ENCODE measurements at places on chromosomes 16 and 17.

DNA sequence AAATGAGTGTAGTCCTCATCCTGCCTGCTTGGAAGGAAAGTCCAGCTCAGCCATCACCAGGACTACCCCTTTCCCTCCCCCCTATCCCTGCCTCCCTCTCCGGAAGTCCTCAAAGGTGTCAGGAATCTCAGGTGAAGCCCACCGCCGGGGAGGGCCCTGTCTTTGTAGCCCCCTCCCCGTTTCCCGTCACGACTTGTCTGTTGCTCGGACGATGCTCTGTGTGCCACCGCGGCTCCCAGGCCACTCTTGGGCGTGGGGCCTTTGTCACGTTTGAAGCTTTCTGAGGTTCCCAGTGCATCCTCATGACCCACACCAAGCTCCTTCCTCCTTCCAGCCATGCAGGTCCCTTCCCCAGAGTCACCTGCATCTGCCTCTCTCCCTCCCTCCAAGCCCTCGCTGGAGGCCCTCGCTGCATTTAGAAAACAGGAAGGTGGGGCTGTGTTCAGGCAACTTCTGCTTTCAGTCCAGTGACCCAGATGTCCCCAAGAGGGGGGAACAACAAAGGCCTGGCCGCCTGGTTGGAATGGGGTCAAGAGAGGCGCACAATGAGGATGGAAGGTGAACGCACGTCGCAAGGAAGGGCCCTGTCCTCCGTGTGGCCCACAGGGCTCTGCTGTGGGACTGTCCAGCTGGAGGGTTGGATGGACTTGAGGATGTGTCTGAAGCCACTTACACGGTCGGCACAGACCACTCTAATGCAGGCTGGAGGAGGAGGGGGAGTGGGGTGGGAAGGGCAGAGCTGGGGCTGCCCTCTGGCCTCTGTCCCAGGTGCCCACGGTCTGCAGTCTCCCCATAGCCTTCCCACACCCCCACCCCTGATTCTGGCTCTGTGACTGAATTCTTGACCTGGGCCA, 59.9 kb downstream of the OR1D5 start:
- no peak for DNase-seq

DNA sequence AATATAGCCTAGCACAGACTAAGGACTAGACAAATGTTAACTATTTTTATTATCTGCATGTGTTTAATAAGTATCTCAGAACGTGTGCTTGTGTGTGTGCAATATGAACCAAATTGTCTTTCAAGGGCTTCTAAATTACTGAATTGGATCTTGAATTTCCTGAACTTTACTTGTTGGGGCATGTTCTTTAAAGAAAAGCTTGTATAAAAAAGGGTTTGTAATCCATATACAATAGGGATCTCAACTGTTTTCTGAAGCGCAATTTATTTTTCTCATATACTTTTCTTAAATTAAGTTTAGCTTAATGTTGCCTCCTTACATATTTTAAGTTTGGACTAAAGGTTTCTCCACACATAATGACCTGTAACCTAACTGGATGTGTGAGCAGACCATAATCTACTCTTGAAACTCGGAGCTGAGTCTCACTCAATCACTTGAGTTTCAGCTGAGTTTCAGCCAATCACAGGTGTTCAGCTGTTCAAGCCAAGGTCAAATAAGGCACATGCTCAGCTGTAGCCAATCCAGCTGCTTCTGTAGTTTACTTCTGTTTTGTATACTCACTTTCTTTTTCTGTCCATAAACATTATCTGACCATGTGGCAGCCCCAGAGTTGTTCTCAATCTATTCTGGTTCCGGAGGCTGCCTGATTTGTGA, 72.3 kb downstream of the CDK5R1 start:
- no peak for DNase-seq

DNA sequence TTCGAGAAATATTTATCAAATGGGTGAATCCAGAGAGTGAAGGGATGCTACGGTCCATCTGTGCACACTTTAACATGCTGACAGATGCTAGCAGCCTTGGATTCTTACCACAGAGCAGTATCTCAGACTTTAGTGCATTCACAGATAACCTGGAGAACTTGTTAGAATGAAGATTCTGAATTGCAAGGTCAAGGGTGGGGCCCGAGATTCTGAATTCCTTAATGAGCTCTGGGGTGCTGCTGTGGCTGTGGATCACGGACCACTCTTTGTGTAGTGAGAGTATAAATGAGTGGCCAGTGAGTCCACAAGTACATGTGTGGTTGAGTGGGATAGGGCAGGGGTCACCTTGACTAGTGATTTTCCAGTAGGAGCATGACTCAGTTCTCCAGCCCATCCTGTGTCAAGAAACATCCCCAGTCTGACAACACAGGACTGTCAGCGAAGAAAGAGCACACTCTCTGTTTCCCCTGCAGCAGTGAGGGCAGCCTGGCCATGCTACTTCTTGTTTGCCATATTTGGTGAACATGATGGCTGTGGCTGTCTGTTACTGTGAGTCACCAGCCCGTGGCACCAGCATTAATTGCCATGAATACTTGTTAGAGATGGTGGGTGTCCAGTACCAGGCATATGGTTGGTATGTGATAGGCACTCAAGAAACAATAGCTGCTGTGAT, 13.0 kb upstream of the SALL1 start:
- DNase-seq = no peak

- no peak for DNase-seq
Measured at GRCh38 chr16:60181536-60181935, 1447.4 kb upstream of the GOT2 start.

- DNase-seq = no peak
Measured at GRCh38 chr16:89472711-89473075, 17.7 kb downstream of the ANKRD11 start.

GRCh38 chr17:72697602-72698146, 394.8 kb downstream of the SLC39A11 start:
- no peak for DNase-seq

All from esophagus squamous epithelium (tissue), 5 donors.